Naive thymus-derived CD8-positive, alpha-beta T cell (primary cell): ENCODE measurements at places on chromosomes 3 and 15. TPM values are rescaled to one million over a fixed set of nuclear protein-coding genes. Genes with fewer than 3 reads are reported as not detected.

The MAP6D1 gene
- 1.0 TPM for total RNA-seq

The SERPINI2 gene
- not detected for total RNA-seq

The LRIG1 gene
- 11.7 TPM for total RNA-seq

The SLC28A1 gene
- total RNA-seq: not detected

The TMCO5A gene
- total RNA-seq: not detected

The RARB gene
- not detected for total RNA-seq

The LRRC2 gene
- total RNA-seq: 0.26 TPM

The MTMR10 gene
- total RNA-seq: 40.8 TPM

The CHRD gene
- total RNA-seq: not detected

The PYGO1 gene
- total RNA-seq: not detected

The TMEM207 gene
- not detected for total RNA-seq

The MST1R gene
- total RNA-seq: 0.75 TPM

The UBXN7 gene
- 77.0 TPM for total RNA-seq

The SLC41A3 gene
- total RNA-seq: 34.6 TPM

The CCR9 gene
- total RNA-seq: 1.9 TPM

The ZBED2 gene
- not detected for total RNA-seq

The TLR9 gene
- 2.4 TPM for total RNA-seq

The DENND4A gene
- 58.4 TPM for total RNA-seq

The GABRR3 gene
- total RNA-seq: not detected

The PARP14 gene
- 46.8 TPM for total RNA-seq

The DCLK3 gene
- total RNA-seq: not detected

The CEP97 gene
- 8.4 TPM for total RNA-seq
